ENCODE measurements at places on chromosomes 7 and 10. TPM values are rescaled to one million over a fixed set of nuclear protein-coding genes. Genes with fewer than 3 reads are reported as not detected.

- no peak for DNase-seq
Observed at GRCh38 chr10:78231327-78231726, 197.7 kb downstream of the RPS24 start.

DNA sequence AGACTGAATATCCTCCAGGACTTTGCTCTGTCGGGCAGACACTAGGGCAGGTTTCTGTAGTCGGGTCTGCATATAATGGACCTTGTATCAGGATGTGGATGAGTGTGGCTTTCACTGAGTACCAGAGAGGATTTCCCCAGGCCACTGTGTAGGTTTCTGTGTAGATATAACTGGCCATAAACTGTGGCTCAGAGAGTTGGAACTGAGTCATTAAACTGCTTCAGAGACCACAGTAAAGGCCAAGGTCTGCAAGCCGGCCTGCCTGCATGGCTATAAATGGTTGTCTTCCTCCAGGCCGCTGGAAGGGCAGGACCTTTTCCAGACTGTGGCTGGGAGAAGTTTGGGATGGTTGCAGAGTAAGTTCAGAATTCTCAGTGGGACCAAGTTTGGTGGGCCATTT lies 16.9 kb downstream of the ZNF92 start:
- DNase-seq, result no peak

DNA sequence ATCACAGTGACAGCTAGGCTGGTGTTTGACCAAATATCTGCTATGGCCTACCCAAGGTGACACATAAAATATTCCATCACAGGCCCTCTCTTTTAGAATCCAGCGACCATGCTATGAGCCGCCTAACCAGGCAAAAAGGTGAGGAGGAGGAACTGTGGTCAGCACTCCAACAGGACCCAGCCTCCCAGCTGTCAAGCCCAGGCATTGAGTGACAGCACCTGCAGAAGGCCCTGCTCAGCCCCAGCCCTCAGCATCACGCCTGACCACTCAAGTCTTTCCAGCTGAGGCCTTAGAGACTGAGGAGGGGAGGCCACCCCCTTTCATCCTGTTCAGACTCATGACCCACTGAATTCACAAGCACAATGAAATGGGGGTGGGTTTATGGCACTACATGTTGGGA lies 43.0 kb downstream of the CXCL12 start:
- no peak for DNase-seq

GRCh38 chr7:158050978-158051651 lies 536.5 kb downstream of the PTPRN2 start:
- no peak for DNase-seq

DNA sequence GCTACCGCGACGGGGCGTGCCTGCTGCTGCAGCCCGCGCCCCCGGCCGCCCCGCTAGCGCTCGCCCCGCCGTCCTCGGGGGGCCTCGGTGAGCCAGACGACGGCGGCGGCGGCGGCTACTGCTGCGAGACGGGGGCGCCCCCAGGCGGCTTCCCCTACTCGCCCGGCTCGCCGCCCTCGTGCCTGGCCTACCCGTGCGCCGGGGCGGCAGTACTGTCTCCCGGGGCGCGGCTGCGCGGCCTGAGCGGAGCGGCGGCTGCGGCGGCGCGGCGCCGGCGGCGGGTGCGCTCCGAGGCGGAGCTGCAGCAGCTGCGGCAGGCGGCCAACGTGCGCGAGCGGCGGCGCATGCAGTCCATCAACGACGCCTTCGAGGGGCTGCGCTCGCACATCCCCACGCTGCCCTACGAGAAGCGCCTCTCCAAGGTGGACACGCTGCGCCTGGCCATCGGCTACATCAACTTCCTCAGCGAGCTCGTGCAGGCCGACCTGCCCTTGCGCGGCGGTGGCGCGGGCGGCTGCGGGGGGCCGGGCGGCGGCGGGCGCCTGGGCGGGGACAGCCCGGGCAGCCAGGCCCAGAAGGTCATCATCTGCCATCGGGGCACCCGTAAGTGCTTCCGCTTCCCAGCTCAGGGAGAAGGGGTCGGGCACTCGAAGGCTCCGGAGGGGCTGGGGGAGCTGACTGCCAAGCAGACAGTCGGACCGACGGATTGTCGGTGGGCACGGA lies 761 bp downstream of the PTF1A start:
- peak; percentile 91 for DNase-seq

GRCh38 chr10:70782086-70782745 lies 3.0 kb downstream of the TBATA start:
- DNase-seq, result peak; percentile 13

- DNase-seq, result peak; percentile 7
Observed at GRCh38 chr7:90708841-90709317, 112.8 kb downstream of the CDK14 start.

The FEZF1 gene
- 2.1 TPM for total RNA-seq

The TSPAN14 gene
- 36.3 TPM for total RNA-seq

The SNX10 gene
- 16.2 TPM for total RNA-seq

The CACNA2D1 gene
- total RNA-seq, result 14.9 TPM

The TWIST1 gene
- 0.18 TPM for total RNA-seq

The DIP2C gene
- 7.2 TPM for total RNA-seq

The NXPH1 gene
- 0.37 TPM for total RNA-seq

The GRM8 gene
- total RNA-seq, result 2.1 TPM

The RBM20 gene
- total RNA-seq, result 0.15 TPM

The ITGA8 gene
- total RNA-seq, result not detected

The GOLGA7B gene
- total RNA-seq, result not detected

All from H7 (cell line).